ENCODE measurements at places on chromosomes 12 and 14.

GRCh38 chr12:132489078-132489601, 811 bp upstream of the FBRSL1 start:
- DNase-seq, result no peak

DNA sequence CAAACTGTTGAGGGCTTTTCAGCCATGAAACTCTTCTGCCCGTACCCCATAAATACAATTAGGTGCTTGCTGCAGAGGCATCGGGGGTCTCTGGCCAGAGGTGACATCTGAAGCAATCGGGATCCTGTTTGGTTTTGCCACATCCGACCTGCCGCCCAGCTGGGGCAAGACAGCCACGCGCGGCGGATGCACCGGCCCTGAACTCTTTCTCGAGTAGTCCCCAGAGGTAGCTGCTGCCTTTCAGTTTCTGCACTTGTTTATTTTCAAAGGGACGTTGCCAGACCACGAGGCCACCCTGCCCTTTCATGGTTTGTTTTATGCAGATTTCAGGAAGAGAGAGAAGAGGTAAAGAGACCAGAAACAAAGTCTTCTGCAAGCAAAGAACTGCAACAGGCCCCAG, 10.6 kb upstream of the MLXIP start:
- DNase-seq, result no peak

DNA sequence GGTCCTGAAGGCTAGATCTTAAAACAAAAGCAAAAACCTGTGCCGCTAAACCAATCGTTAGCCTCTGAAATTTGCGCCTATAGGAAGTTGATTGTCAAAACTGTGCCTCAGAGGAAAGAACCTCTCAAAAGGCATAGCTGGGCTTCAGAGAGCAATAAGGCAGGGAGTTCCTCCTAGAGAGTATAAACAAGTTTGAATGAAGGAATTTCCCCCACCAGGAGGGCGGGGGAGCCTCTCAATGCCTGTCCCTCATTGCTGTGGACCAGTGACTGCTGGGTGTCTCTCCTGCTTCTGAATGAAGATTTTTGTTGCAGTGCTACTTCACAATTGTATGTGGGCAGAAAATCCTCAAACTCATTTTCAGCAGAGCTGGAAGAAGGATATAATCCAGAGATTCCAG, 88.6 kb downstream of the KCNK10 start:
- DNase-seq, result no peak

- DNase-seq, result no peak
Measured at GRCh38 chr14:94700336-94700735, 69.6 kb downstream of the GSC start.

- no peak for DNase-seq
Measured at GRCh38 chr12:14972816-14973215, at the start of gene PDE6H. TSS of gene PDE6H (plus strand) at chr12:14973042. CDS start at chr12:14978013, 4,971 bp downstream.

DNA sequence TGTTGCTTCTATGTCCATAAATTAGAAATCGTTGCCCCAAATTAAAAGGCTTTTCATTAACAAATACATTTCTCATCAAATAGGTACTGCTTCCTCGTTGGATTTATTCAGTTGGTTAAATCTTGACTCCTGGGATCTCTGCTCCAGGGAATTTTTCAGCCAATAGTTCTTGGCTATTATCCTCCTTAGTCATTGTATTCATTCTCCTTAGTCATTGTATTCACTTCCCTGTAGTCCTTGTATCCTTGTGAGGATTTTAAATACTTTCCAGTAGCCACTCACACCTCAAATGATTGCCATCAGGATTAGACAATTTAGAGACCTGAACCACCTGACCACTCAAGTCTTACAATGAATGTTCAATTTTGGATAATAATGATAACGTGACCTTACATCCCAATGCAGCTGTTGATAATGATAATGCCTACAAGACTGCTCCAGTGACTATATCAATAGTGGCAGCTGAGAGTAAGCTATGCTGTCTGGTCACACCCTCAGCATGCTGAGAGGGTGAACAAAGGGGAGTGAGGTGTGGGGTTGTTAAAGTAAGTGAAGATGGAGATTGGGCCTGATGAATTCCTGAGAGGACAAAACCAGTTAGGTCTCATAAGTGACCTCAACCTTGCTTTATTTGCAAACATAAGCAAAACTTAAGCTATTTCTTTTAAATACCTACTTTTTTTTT, 193.7 kb upstream of the RTL1 start:
- no peak for DNase-seq

- DNase-seq, result no peak
Measured at GRCh38 chr12:106135075-106135474, 3.7 kb downstream of the NUAK1 start.

DNA sequence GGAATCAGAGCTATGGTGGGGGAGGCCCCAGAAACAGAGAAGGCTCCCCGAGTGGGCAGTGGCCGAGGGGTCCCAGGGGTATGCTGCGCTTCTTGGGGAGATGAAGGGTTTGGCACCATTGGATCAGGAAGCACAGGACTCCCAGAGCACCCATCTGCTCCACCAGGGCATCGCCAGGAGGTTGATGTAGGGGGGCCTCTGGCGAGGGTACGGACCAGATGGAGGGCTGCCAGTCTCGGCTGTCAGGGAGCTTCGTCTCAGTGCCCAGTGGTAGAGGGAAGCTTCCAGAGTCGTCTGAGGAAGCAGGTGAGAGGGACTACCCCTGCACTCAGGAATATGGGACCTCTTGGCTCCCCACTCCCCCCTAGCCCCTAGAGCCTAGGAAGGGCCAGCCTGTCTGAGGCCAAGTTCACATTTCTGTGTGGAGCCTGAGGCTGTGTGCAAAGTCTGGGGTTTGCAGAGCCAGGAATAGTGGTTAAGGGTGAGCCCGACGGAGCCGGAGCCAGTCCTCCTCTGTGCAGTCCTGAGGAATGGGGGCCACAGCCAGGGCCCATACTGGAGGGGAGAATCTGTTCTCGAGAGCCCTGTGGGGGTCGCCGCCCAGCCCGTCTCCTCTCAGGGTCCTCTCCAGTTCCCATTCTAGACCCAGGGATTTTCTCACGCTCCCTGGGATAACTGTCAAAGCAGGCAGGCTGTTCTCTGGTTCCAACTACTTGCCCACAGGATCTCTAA, 10.2 kb downstream of the SLC48A1 start:
- DNase-seq, result no peak

DNA sequence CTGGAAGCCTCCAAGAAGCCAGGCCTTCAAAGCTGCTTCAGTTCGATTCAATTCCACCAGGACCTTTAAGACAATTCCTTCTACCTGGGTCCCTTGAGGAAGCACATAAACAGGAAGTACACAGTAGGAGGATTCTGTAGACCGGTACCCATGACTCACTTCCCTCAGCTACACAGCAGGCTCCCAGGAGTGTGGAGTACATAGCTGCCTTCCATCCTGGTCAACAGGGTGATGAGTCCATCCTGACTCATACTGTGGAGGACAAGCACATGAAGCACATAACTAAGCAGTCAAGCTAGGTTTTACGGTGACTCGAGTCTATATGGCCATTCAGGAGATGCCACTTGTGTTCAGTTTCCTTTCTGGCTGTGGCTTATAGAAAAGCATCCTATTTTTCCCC, 197.6 kb upstream of the RBM19 start:
- DNase-seq, result no peak

- DNase-seq, result no peak
Measured at GRCh38 chr12:109387425-109388166, 39.9 kb downstream of the MYO1H start.

GRCh38 chr12:43653917-43654316, 101.9 kb upstream of the ADAMTS20 start:
- DNase-seq, result no peak

Data from stimulated activated CD8-positive, alpha-beta memory T cell treated with anti-CD3 and anti-CD28 coated beads, Interleukin-15, amount 100 ng/mL, for 24 hours (primary cell).